ENCODE measurements at places on chromosomes 6 and 20. TPM values are rescaled to one million over a fixed set of nuclear protein-coding genes. Genes with fewer than 3 reads are reported as not detected.

- no peak for DNase-seq
Measured at GRCh38 chr6:56009636-56010035, 134.2 kb upstream of the BMP5 start.

DNA sequence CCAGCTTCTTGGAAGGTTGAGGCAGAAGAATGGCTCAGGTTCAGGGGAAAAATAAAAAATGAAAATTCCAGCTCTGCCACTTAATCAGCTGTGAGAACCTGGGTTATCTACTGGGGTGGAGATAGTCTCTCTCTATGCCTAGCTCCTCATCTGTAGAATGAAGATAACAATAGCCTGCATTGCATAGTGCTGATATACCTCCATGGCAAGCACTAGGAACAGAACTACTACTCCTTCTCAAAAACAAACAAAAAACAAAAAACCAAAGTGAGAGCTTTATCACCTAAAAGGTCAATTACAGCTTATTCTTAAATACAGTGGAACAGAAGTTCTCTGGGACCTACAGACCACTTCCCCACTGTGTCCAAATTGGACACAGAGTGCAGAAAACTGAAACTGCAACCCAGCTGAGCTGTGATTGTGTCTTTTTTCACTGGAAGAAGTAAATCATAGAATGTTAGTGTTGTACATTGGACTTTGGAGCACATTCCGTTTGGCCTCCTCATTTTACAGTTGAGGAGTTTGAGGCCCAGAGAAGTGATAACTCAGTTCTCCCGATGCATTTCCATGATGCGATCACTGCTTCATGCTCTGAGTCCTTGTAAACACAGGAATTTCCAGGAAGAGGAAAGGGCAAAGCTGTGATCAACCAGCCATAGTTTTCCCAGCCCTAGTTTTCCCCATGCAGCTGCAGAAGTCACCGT is 23.3 kb downstream of the MTFR2 start:
- DNase-seq, result no peak

ECT2L gene
- under 0.01 TPM for total RNA-seq

- no peak for DNase-seq
Measured at GRCh38 chr6:135052939-135053338, 1.7 kb downstream of the HBS1L start.

DNA sequence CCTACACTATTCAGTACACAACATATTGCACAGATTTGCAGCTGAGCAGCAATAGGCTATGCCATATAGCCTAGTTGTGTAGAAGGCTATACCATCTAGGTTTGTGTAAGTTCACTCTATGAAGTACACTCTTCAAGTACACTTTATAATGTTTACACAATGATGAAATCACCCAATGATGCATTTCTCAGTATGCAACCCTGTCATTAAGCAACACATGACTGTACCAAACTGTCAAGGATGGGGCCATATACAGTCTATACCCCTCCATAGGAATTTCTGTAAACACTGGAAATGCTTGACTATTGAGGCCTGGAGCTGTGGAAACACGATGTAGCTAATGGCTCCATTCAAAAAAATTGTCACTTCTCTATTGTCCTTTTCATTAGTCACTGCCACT is 535.4 kb downstream of the EPM2A start:
- DNase-seq, result peak; percentile 34

- no peak for DNase-seq
Measured at GRCh38 chr6:24430086-24430485, 27.4 kb downstream of the MRS2 start.

- DNase-seq, result no peak
Measured at GRCh38 chr6:106056060-106056745, 29.9 kb upstream of the PRDM1 start.

- DNase-seq, result peak; percentile 46
Measured at GRCh38 chr6:47096211-47096895, 54.2 kb upstream of the ADGRF1 start.

DNA sequence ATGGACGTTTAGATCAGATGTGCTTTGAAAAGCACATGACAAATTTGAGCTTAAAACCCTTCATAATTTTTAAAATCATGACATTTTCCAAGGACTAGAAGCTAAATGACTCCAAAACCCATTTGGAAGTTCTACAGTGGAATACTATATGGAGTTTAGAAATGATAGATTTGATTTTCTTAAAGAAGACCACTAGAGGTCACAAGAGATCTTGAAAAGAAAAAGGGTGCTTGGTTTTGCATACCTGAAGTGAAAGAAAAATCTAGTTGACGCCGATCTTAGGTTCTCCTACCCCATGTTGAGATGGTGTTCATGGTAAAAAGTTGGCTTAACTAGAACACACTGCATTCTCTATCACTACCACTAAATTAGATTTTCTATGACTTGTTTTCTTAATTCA is 31.5 kb downstream of the CFAP61 start:
- DNase-seq, result peak; percentile 23
